ENCODE measurements at places on chromosomes 11 and 22.

DNA sequence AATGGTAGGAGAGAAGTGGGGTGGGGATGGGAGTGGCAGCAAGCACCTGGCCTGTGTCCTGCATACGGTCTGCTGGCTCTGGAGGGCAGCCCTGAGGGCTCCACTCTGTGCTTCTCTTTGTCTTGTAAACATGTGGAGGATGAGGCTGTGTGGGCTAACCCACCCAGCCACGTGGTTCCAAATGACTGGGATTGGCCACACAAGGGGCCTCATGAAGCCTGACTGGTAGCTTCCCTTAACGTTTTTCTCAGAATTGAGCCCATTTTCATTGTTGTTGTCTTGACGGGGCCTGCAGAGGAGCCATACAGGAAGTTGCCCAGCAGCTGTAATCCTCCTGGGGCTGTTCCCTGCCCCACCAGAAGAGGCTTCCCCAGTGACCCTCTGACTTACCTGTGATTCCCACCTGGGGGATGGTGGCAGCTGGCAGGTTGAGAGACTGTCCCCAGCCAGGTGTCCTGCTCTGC is 18.0 kb downstream of the DERL3 start:
- no peak for DNase-seq

DNA sequence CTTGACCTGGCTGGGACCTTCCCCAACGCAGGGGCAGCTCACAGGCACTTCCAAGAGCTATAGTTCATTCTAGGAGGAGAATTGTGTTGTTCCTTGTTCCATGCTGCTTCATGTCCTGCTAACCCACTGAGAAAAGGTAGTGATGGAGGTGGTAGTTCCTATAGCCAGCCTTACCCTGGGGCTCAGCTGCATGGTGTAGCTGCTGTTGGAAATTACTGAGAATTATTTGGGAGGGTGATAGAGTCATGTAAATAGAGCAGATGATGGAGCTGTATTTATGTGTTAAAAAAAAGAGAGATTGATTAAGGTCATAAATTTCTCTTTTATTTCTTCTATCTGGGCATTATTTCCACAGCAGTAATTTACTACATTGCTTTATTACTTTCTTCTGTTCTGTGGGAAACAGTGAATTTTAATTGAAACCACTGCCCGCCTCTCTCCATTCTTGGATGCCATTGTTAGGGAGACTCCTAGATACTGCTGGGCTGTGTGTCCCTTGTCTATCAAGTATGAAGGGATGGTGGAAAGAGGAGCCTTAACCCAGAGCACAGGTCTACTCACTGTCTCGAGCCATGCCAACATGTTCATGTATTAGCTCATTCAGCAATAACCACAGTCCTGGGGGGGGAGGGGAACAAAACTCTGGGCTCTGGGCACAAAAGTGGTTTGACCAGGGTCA is 309.2 kb downstream of the FAT3 start:
- DNase-seq: no peak

GRCh38 chr11:116694815-116695590 is 77.8 kb downstream of the BUD13 start:
- no peak for DNase-seq

DNA sequence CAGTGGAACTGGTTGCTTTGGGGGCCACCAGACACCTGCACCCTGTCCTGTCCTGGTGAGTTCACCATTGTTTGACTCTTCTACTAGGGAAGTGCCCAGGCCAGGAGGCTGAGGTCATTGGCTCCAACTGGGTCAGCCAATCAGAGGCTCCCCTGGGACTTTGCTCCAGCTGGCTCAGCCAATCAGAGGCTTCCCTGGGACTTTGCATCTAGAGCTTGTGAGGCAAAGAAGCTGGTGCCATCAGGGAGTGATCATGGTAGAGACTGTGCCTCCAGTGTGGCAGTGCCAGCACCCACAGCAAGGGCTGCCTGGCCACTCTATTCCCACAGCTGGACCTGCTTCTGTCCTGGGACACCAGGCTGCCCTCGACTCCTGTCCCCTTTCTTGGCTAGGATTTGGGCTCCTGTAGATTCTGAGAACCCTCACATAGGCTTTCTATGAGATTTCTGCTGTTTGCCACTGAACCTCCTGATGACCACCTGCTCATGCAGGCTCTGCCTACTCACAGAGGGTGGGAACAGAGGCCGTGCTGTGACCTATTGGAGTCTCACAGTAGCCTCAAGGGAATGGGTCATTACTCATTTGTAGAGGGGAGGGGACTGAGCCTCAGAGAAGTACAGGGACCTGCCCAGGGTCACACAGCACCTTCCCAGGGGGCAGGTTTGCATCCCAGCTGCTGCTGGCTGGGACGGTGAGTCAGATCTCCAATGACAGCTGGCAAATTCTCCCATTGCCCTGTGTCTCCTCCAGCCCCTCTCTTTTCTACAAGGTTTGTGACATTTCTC is 59.2 kb upstream of the SHISAL1 start:
- no peak for DNase-seq

DNA sequence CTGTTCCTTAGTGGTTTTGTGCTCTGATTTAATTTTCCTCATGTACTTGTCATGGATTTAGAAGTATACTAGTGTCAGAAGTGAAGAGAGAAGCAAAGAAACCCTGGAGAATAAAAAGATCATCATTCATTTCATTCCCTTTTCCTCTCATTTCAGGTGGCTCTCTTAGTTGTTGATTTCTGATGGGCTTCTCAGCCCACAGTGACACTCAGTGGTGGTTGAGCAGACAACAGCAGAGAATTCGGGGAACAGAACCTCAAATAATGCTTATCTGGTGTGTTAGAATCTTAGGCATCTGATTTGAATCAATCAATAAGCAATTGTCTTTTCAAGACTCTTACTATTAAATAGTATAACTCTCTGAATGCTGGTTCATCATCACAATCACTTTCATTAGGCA is 1289.4 kb downstream of the FAM181B start:
- no peak for DNase-seq

DNA sequence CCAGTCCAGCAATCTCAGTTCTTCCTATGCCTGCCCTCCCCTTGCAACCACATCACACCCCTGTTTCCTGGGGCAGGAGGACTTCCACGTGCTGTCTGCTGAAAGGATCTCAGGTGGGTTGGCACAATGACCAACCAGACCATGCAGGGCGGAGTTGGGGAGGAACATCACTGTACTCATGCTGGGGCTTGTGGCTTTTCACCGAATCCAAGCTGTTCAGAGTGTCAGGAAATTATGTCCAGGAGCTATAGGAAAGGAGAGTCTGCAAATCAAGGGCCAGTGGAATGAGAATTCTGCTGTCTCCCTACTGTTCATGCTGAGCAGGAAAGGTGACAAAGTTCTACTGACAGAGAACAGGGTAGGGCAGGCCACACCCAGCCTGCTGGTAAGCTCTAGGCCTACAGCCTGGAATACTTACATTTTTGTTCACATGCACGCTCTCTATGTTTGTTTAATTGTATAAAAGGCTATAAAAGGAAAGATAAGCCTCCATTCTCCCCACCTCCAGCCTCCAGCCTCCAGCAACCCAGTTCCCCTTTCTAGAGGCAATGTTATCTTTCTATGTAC is 1.7 kb upstream of the PLAAT2 start:
- no peak for DNase-seq

- no peak for DNase-seq
These were observed 20.2 kb downstream of the IGLL5 start for GRCh38 chr22:22907551-22908494.
